Substantia nigra (tissue), 51 donors: ENCODE measurements at places on chromosomes 4 and X.

GRCh38 chr4:108116423-108117168 lies 52.1 kb downstream of the LEF1 start:
- no peak for DNase-seq

DNA sequence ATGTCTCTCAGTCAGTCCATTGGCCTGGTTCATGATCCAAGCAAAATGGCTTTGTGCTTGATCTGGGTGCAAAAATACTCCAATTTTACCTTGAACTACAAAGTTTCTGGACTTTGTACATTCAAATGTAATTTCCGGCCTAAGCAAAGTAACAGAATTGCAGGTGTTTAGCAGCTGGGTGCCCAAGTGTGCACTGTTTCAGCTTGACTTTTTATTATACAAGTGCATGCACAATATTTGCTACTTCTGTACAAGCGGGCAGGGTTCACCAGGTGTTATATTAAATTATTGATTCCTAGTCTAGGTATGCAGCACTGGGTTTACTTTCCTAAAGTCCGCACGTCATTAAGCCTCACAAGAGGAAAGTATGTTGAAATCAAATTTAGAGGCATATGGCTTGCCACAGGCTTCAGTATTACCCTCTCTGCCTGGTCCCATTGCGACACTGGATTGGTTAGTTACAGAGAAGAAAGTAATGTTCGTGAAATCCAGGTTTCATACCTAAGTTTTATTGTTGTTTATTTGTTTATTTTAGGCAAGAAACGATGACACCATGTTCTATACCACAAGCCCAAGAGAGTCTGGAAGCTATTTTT lies 376.9 kb upstream of the CTSO start:
- no peak for DNase-seq

- no peak for DNase-seq
Observed at GRCh38 chrX:39852491-39852890, 245.3 kb downstream of the BCOR start.

DNA sequence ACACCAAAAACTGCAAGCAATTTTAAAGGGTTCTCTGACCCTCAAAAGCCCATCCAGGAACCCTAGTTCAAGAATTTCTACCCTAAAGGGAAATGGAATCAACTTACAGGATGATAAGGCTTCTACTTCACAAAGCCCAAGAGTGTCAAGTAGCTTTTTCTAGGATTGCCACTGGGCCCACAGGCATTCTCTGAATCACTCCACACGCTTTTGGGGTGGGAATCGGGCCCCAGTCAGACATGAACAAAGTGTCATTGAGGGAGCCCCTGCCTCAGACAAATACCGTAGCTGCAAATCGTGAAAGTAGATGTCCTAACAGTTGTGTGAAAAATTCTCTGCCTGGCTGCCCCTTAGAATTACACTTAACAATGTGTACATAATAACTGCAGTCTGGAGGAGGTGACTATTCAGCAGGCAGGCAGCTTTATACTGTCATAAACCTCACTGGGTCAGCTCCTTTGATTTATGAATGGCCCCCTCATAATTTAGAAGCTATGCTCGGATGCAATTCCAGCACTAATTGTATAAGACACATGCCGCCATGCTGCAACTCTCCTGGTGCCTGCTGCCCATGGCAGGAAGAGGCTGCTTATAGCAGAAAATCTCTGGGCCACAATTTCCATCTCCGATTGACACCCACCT lies 36.7 kb downstream of the CHRDL1 start:
- no peak for DNase-seq

GRCh38 chr4:38605753-38606586 lies 58.0 kb upstream of the KLF3 start:
- DNase-seq: no peak

- DNase-seq: no peak
Observed at GRCh38 chr4:55159851-55160250, 34.5 kb upstream of the KDR start.

DNA sequence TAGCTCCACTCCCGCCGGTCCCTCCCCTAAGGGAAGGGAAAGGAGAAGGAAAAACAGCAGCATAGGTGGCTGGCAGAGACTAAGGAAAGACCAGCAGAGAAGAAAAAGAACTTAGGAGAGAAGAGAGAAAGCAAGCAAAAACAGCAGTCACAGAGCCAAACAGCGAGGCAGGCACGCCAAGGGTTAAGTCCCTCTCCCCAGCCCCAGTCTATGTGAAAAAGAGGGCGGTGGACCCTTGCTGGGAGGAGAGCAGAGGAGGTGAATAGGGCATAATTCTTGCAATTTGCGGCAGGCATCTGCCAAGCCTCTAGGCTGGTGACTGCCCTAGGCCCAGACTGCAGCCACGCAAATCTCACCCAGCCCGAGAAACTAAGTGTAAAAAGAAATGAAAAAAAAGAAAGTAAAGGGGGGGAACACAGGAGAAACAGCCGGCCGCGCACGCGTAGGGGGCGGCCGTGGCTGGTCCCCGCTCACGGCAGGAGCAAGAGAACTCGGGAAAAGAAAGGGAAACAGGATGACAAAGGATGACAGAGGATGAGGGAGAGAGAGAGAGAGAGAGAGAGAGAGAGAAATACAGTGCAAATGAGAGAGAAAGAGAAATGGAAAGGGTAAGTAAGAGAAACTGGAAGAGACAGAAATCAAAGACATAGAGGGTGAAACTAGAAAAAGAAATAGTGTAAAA lies 48.6 kb downstream of the MAGEA9 start:
- no peak for DNase-seq

- DNase-seq: no peak
Observed at GRCh38 chrX:79366556-79366872, 620 bp downstream of the ITM2A start.

DNA sequence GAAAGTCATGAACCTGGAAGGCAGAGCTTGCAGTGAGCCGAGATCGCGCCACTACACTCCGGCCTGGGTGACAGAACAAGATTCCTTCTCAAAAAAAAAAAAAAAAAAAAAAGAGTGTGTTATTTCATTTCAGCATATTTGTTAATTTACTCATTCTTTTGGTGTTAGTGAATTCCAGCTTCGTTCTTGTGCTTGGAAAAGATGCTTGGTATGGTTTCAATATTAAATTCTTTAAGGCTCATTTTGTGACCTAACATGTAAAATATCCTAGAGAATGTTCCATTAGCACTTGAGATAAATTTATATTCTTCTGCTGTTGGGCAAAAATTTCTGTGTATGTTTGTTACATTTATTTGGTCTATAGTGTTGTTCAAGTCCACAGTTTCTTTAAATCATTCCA lies 66.8 kb downstream of the SPIN3 start:
- no peak for DNase-seq

DNA sequence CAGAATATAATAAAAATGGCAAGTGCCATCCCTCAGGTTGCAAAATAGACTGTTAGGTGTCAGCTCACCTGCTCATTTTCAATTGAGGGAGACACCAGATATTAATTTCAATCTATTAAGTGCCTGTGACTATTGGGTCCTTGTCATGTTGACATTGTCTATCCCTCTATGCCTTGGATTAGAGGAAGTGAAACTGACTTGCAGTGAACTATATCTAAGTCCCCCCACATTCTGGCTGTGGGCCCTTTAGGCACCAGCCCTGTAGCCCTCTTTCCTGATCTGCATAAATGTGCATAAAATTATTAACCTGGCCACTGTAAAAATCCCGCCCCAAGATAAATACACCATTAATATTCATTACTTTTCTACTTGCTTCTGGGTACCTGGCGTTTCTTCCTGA lies 293.0 kb upstream of the CLNK start:
- DNase-seq: no peak
